Stimulated activated CD8-positive, alpha-beta memory T cell treated with anti-CD3 and anti-CD28 coated beads, Interleukin-4, amount 100 ng/mL, for 4 hours (primary cell): ENCODE measurements at places on chromosomes 3 and 15.

DNA sequence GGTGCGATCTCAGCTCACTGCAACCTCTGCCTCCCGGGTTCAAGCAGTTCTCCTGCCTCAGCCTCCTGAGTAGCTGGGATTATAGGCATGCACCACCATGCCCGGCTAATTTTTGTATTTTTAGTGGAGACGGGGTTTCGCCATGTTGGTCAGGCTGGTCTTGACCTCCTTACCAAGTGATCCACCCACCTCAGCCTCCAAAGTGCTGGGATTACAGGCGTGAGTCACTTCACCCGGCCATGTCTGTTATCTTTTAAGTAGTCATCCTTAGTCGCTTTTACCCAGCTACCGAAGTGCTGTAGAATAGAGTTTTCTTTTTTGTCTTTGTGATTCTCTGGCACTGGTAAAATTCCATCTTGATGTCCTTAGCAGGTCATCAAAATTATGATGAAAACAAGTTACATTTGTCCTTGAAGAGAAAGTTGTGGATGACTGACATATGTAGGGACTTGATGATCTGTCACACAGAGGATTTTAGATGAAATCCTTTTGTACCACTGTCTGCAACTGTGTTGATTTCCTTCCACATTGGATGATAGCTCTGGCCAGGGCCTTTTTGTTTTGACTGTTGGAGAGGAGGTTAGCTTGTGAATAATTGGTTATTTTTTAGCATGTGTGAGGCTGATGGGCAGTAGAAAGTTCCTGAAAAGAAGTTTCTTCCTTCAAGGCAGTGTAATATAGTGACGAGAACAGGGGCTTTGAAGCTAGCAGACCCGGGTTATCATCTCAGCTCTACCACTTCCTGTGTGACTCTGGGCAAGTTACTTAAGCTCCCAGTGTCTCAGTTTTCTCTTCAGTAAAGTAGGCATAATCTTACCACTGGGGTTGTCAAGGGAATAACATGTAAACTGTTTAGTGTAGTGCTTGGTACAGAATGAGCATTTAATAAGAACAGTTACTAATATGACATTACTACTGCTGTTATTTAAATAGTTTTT lies 18.8 kb downstream of the ATG7 start:
- DNase-seq, result no peak

DNA sequence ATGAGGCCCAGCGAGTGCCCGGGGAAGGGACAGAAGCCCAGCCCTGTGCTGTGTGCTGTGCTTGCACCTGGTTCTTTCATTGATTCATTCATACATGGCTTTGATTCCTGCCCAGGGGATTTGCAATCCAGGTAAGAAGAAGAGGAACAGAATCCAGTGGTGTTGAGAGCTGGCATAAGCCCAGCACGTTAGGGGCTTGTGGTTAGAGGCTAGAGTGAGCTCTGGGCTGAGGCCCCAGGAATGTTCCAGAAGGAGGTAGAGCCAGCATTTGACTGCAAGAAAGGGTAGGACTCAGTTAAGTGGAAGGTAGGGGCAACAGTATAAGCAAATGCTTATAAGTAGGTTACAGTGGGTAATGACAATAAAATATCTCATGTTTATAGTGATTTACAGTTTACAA lies 2.3 kb downstream of the VWA5B2 start:
- DNase-seq, result no peak

DNA sequence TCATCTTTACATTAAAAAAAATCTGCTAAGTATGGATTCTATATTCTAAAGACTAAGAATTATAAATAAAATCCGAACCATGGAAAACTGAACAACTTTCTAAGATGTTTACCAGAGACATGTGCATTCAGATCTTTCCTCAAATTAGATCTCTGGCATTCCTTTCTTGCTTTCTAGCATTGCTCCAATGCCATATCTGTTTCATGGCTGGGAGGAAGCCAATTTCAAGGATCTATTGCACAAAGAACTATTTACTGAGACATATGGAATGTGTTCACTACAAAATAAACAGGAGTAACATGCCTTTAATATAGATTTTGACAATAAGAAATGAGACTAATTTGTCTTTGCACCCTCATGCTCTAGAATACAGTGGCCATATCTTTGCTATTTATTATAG lies 45.1 kb upstream of the NANOGP8 start:
- no peak for DNase-seq

GRCh38 chr15:88917760-88918159 lies 4.6 kb upstream of the MFGE8 start:
- DNase-seq, result no peak

DNA sequence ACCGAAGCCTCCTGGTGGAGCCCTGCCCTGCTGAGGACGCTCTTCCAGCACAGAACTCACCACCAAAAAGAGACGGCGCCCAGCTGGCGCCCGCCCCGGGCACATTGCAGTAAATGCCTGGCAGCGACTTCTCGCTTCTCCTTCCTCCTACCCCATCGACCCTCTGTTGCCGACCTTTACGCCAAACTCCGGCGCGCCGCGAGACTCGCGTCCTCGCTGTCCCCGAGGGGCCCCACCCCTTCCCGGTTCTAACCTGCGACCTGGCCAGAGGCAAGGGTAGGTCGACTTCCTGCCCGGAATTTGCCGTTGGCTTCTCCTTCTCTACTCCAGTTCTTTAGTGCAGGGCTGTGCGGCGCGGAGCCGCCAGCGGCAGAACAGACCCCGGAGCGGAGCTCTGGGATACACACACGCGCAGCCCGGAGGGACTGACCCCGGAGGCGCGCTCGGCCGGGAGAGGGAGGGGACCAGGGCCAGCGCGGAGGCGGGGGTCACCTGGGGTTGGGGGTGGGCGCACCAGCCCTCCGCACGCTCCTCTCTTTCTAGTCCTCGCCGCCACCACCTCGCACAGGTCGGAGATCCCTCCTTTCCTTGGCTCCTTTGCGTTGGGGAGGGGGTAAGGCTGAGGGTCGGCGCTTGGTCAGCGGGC lies 226.6 kb upstream of the AZI2 start:
- DNase-seq, result no peak

- no peak for DNase-seq
Observed at GRCh38 chr15:34621675-34622074, 38.2 kb upstream of the GOLGA8B start.

GRCh38 chr3:134336587-134336986 lies 37.7 kb downstream of the AMOTL2 start:
- DNase-seq, result no peak

DNA sequence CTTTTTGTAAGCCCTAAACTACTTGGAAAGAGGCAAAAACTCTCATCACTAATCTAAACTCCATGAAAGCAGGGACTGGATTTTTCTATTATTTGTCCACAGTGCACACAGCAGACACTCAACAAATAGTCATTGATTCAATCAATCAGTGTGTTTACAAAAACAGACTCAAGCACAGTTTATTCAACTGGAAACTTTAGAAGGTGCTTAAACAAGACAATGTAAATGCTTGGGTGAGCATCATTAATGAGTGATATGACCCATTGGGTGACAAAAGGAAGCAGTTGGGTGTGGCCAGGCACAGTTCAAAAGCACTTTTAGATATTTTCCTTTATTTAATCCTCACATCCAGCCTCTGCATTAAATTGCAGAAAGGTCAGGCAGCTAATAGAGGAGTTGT lies 32.0 kb upstream of the PPP4R2 start:
- DNase-seq, result no peak

- DNase-seq, result no peak
Observed at GRCh38 chr3:115325539-115325938, 178.5 kb upstream of the ZBTB20 start.

DNA sequence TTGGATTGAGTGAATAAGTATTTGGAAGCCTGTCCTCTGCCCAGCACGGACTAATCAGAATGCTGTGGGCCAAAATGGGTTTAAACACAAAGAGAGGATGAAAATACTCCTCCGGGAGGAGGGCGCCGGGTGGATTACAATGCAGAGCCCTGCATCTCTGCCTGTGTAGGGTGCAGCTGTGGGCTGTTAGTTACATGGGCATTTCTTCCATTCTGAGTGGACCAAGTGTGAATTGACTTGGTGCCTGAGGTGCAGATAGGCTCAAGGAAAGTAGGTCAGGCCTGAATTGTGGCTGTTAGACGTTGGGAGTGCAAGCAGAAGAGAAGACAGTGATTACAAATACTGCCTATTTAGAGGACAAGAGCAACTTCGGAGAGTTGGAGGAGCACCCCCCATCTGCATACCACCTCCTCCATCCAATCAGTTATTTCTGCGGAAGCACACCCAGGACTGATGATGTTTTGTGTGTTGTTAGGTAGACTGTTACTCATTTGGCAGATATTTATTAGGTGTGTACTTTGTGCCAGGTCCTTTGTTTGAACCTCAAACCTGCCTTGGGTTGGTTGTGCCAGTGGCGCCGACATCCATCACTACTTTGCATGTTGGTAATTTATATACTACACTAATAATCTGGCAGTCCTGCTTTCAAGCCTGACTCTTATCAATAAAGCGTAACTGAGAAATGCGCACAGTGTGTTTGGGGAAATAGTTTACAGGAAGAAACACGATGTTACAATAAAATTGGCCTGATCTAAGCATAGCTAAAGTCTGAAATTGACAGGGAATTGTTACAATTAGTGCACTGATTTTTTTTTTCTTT lies 33.0 kb downstream of the PTPRG start:
- DNase-seq, result no peak

DNA sequence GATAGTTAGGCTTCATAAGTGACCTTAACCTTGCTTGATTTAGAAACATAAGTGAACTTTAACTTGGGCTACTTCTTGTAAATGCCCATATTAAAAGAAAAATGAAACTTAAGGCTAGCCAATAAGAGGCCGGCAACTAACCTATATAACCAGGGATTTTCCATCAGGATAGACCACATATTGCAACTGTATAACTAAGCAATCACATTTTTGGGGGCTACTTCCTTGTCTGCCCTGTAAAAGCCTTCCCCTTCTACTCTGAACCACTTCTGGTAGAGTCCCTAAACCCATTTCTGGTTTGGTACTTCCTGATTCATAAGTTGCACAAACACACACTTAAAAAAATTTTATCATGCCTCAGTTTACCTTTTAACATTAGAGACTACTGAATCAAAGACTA lies 150.9 kb upstream of the UBE2E2 start:
- DNase-seq, result no peak

- no peak for DNase-seq
Observed at GRCh38 chr3:13078163-13078905, 5.1 kb upstream of the IQSEC1 start.

DNA sequence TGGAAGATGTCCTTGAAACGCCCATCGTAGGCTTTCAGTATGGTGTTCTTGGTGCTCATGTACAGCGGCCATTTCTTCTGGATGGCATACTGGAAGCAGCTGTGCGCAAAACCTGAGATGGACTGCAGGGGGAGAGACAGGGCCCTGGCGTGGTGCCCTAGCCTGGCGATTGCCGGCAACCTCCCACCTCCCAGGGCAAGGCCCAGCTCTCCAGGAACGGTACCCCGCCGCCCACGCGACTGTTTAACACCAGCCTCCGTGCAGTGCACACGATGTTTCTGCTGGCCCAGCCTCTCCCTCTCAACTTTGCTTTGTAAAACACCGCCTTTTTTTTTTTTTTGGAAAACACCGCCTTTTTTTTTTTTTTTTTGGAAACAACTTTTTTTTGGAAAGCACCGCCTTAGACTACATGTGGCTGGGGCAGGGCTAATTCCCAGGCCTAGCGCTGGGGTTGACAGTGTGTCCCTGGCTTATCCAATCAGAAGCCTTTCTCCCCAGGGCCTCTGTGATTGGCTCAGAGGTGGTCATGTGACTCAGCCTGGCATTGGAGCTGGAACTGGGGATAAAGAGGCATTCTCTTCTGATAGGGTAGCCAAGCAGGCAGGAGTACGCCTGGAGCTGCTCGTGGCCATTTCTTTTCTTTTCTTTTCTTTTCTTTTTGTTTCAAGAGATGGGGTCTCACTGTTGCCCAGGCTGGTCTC lies 14.7 kb downstream of the IDH2 start:
- DNase-seq, result no peak

- DNase-seq, result no peak
Observed at GRCh38 chr3:66396161-66396760, 104.6 kb downstream of the LRIG1 start.

GRCh38 chr3:13420045-13420830 lies at the start of gene NUP210:
TSS of gene NUP210 (minus strand) at chr3:13420322. CDS start at chr3:13420226, 96 bp downstream.
- DNase-seq, result no peak
